ENCODE measurements at places on chromosomes 1 and 21. TPM values are rescaled to one million over a fixed set of nuclear protein-coding genes. Genes with fewer than 3 reads are reported as not detected.
A peak's percentile ranks its signal among the peaks of the same experiment; 100 is the strongest.

Gene TRAF3IP3
- 6.0 TPM for polyA plus RNA-seq

GRCh38 chr1:184974056-184974836 is at the start of gene NIBAN1:
TSS of gene NIBAN1 (minus strand) at chr1:184974508. CDS start at chr1:184974356, 152 bp downstream.
- DNase-seq = peak; percentile 37

- DNase-seq = no peak
Measured at GRCh38 chr1:63116016-63116415, 206.4 kb upstream of the FOXD3 start.

Gene PPFIA4
- polyA plus RNA-seq = 0.64 TPM

GRCh38 chr1:27009601-27010197 is 3.0 kb downstream of the TENT5B start:
- no peak for DNase-seq

GRCh38 chr1:242455052-242455361 is 69.5 kb downstream of the PLD5 start:
- DNase-seq = no peak

Gene ADAMTS5
- 0.88 TPM for polyA plus RNA-seq

- no peak for DNase-seq
Measured at GRCh38 chr1:244957525-244957924, 93.2 kb upstream of the HNRNPU start.

Gene KCND3
- polyA plus RNA-seq = 1.3 TPM

- DNase-seq = no peak
Measured at GRCh38 chr1:229753764-229754551, 127.9 kb downstream of the URB2 start.

DNA sequence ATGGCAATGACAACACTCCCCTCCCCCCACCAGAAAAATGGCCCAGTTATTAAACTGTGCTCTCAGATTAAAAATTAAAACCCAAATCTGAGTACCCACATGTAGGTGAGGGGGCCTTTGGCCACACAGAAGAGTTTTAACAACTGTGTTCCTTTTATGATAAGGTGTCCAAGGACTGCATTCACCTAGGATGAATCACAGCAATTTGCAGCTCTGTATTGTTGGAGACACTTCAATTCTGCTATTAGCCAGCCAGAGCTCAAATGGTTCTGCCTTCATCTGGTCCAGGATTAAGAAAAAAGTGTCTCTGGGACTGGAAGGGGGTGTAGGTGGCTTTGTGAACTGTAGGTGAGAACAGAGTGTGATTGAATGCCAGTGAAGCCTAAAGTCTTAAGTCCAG is 43.3 kb upstream of the DIRAS3 start:
- no peak for DNase-seq

DNA sequence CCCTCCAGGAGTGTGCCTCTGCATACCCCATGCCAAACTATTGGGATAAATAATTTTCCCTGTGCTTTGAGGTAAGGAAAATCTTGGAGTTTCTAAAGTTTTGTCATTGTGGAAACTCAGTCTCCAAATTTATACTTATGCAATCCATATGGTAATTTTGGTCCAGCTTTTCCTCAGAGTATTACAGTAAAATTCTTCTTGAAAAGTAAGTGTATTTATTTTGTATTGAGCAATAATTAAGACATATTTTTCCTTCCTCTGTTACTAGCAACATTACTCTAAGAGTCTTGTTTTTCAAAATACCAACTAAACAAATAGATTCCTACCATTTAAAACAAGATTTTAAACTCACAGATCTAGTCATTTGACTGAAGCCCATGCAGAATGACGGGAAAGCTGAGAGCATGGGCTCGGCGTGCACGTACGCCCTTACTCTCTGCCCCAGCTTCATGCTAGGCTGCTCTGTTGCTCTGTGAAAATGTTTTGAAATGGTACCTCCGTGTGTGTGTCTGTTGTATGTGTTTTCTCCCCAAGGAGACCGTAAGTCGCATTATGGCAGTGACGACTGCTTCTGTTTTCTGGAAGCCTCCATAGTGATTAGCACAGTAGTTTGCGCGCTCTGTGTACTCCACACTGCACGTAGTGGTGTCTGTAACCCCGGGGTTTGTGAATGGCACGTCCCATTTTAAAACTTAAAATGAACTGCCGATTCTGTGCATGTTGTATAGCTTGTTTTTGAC is 165.3 kb downstream of the SDCCAG8 start:
- DNase-seq = no peak

DNA sequence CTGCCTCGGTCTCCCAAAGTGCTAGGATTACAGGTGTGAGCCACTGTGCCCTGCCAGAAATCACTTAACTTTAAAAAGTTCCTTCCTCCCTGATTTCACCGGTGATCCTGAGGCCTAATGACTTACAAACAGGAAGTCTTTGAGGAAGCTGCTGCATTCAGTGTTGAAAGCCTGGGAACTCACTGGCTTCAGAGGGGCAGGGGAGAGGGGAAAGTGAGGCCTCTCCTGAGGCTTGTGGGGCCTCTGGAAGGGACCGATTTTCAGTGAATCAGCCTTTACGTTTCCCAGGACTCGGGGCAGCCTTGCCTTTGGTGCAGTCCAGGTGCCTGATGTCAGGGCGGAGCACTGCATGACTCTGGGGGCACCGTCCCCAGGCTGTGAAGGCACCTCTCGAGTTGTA is 30.1 kb upstream of the ARHGEF10L start:
- no peak for DNase-seq

Gene FCRL6
- 0.55 TPM for polyA plus RNA-seq

- DNase-seq = peak; percentile 44
Measured at GRCh38 chr1:233440951-233441401, 113.5 kb downstream of the MAP3K21 start.

GRCh38 chr1:238252033-238252802 is 361.5 kb upstream of the ZP4 start:
- peak; percentile 52 for DNase-seq

DNA sequence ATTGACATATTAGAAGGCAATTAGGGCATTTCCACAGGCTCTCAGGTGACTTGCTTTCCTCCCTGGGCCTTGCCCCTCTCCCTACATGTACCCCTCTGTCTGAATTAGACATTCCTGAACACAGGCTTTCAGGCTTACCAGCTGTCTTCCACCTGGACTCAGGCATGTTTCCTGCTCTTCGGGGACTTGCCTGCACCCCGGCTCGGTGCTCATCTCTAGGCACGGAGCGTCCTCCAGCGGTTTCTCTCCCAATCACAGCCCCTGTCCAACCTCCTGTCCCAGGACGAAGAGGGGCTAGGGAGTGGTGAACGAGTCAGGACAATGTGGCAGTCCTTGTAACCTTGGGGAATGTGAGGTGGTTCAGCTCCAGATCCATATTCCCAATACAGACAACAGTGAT is 4.2 kb downstream of the PROK1 start:
- DNase-seq = no peak

DNA sequence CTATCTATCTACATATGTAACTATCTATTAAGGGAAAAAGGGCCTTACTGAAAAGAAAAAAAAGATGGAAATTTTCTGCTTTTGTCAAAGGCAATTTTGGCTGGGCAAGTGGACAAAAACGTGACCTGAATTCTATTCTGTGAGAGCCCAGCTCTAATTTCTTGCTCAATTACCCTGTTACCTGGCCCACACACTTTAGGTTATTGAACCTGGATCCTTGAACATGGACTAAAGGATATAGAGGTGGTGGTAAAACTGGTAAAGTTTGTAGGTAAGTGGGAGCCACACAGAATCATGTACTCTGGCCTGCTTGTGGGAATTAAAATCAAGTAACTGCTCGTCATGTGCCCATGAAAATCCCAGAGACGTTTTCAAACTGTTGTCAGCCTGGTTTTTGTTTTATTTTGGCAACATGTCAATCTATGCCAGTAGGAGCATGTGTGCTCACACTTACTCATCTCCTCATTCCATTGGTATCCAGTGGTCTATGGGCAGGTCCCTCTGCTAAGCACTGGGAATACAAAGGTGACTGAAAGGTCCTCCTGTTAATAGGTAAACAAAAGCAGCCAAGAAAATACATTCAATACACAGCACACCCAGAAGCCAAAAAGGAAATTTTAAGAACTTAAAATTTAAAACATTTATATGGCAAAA is 113.7 kb upstream of the WARS2 start:
- DNase-seq = no peak

DNA sequence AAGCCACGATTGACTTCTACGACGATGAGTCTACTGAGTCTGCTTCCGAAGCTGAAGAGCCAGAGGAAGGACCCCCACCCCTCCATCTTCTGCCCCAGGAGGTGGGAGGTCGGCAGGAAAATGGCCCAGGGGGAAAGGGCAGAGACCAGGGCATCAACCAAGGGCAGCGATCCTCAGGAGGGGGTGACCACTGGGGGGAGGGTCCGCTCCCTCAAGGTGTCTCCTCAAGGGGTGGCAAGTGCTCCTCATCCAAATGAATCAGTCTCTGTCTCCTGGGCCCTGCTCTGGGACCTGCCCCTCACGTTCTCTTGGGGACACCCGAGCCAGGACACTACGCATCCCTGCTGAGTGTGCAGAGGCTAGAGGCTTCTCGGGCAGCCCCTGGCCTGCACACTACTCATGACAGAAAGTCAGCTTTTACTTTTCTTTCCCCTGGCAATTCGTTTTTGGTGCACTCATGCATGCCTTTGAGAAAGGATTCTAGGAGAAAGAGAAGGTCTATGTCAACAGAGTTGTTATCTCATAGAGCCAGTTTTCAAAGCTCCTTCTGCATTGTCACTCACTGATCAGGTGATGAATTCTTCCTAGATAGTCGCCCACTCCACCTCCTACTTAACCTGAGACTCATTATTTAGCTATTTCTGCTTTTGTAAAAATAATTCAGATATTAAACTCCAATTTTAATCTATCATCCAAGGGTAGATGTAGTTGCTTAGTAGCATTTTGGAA is 11.6 kb downstream of the RIPPLY3 start:
- DNase-seq = no peak

Gene AGRN
- 67.4 TPM for polyA plus RNA-seq

- no peak for DNase-seq
Measured at GRCh38 chr1:246772686-246773085, 48.5 kb downstream of the SCCPDH start.

GRCh38 chr1:177611402-177611801 is 358.5 kb downstream of the SEC16B start:
- no peak for DNase-seq

DNA sequence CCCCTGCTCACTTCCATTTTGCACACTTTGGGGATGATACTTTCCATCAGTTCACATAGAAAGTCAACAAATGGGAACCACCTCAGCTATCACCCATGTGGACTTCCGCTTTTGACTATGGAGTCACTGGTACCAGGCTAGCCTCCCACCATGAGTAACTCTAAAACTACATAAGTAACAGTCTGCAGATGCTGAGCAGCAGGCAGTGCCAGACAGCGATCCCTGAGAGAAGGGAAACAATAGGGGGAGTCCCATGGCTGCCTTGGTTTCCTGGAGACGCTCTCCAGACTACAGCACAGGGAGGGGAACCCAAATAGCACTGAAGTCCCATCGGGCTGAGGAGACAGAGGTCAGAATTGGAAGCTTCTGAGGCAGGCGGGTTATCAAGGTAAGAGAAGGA is 2.8 kb upstream of the TFF2 start:
- no peak for DNase-seq

Gene FLG2
- polyA plus RNA-seq = not detected

- DNase-seq = no peak
Measured at GRCh38 chr1:44034423-44034822, 3.2 kb upstream of the SLC6A9 start.

DNA sequence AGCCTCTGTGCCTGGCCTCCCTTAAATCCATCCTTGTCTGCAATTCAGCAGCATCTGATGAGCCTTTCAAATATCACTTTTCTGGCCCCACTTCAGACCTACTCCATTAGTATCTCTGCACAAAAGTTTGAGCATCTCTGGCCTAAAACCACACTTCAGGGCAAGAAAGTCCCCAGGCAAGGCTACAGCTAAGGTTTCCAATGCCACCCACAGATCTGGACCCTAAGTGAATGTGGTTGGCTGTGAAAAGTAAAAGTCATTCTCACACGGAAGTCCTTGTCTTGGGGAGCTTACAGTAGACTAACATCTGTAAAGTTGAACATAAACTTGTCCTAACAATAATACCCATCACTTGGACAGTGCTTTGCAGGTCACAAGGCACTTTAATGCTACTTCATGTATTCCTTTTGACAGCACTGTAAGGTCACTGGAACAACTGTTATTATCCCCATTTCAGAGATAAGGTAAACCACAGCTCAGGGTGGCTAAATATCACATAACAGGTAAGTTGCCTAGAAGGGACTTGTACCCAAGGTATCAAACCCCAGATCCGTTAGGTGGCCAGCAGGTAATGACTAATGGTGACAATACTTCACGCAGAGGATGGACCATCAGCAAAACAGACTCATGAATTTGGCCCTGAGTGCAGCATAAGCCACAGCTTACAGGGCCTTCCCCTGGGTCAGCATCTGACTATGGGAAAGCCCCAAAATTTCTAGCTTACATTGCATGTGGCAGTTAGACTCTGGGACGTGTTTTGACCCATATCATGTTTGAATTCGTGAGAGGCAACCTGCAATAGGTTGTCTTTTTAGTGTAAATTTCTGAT is 356.0 kb downstream of the HHAT start:
- DNase-seq = no peak

Gene LAPTM5
- 653 TPM for polyA plus RNA-seq

DNA sequence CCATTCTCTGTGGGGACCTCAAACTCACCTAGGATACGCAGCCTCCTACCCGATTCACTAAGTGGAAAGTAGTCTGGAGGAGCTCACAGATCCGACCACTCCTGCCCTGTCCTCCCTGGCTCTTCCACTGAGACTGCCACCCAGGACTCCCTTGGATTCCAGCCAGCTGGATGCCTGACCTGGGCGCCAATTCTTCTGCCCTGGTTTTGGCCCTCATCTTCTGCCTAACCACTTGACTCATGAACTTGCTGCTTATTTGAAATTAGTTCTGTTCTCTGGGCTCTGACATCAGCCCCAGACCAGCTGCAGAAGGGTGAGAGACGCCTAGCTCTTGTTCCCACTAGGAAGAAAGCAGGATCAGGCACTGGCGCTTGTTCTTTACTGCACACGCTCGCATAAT is 48.9 kb downstream of the SLC35D1 start:
- no peak for DNase-seq

Gene KLF17
- 0.21 TPM for polyA plus RNA-seq

DNA sequence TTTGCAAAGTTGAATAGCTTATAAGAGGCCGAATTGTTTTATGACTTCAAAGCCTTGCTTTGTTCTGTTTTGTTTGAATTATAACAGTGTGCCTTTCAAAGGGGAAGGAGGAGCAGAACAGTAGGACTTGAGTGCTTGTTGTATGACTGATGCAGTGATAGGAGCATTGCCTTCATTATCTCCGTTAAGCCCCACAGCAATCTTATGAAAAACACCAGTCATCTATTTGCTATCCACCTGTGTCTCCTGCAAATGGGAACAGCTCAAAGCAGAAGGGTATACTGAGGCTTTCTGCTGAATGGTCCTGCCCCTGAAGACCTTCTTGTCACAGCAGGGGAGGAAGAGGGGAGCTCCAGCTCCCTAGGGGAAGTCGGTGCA is 127.5 kb downstream of the RNF220 start:
- no peak for DNase-seq

GRCh38 chr21:44723177-44724131 is 12.1 kb upstream of the TSPEAR start:
- no peak for DNase-seq

DNA sequence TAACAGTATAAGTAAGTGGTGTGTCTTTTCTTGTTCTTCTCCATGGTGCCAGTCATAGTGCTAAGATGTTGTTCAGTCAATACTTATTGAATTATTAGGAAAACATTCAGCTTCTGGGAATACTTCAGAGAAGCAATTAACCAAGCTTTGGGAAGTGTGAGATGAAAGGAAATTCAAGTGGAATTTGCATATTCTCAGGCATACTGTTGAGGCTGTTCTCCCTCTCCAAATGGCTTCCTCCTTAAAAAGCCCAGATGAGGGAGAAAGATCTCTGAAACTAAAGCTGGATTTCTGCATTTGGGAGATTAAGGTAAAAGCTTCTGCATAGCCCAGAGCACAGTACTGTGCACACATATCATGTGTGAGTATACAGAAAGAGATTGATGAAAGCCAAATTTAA is 73.4 kb downstream of the MACF1 start:
- DNase-seq = no peak

GRCh38 chr1:1462318-1462966 is 9.1 kb upstream of the ATAD3B start:
- peak; percentile 50 for DNase-seq
